ENCODE measurements at places on chromosomes 3 and 15.
A peak's percentile ranks its signal among the peaks of the same experiment; 100 is the strongest.

- no peak for DNase-seq
Measured at GRCh38 chr15:100891307-100892012, 11.8 kb downstream of the ALDH1A3 start.

- no peak for DNase-seq
Measured at GRCh38 chr15:62447742-62448141, 282.7 kb upstream of the C2CD4B start.

- no peak for DNase-seq
Measured at GRCh38 chr3:43113671-43114070, 7.8 kb upstream of the POMGNT2 start.

GRCh38 chr3:66537735-66538134 lies 36.9 kb upstream of the LRIG1 start:
- no peak for DNase-seq

GRCh38 chr15:77034695-77035489 lies 36.0 kb downstream of the TSPAN3 start:
- DNase-seq: peak; percentile 76

DNA sequence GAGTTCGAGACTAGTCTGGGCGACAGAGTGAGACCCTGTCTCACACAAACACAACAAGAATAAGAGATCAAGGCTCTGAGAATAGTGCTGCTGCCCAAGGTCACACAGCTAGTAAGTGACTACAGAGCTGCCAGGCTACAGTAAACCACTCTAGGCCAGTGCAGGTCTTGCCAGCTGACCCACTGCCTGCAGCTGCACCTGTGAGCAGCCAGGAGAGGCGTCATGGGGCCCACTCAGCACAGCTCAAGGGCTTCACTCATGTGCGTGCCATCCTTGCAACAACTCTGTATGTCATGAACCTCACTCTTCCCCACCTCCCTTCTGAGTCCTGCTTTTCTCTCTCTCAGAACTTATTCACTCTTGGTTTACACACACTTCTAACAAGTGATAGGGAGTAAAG lies 176.7 kb downstream of the SMAD6 start:
- no peak for DNase-seq

Measured in activated T-cell treated with anti-CD3 and anti-CD28 coated beads, Interleukin-2, amount 50 U/mL, for 48 hours (primary cell).